ENCODE measurements at places on chromosomes 7 and 10.
A peak's percentile ranks its signal among the peaks of the same experiment; 100 is the strongest.

GRCh38 chr10:29649561-29650551, 15.1 kb upstream of the SVIL start:
- DNase-seq: no peak

DNA sequence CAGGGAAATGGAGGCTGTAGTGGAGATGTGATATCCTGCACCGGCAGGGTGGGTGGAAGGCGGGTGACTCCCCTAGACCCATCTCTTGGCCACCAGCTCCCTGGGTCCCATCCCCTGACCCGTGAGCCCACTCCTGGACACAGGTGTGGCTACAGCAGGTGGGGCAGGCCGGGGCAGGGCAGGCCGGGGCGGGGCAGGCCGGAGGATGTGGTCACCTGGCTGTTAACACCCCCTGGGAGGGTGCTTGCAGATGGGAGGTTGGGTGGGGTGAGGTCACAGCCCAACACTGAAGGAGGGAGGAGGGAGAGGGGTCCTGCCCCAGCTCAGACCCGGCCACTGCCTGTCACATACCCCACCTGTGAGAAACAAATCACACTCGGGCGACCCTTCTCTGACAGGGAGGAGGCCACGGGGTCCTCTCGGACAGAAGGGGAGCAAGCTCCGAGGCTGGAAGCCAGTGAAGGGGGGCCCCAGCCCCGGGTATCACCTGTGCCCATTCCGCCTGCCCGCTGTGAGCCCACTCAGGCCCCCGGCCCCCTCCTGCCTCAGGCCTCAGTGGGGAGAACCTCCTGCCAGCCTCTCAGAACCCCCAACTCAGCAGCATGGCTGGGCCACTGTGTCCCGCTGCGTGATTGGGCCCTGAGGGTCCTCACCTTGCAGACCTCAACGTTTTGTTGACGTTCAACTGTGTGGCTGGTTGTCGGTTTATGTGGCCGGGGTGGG, 74.0 kb downstream of the MICALL2 start:
- no peak for DNase-seq

- DNase-seq: no peak
Observed at GRCh38 chr10:9023206-9023605, 968.7 kb downstream of the GATA3 start.

DNA sequence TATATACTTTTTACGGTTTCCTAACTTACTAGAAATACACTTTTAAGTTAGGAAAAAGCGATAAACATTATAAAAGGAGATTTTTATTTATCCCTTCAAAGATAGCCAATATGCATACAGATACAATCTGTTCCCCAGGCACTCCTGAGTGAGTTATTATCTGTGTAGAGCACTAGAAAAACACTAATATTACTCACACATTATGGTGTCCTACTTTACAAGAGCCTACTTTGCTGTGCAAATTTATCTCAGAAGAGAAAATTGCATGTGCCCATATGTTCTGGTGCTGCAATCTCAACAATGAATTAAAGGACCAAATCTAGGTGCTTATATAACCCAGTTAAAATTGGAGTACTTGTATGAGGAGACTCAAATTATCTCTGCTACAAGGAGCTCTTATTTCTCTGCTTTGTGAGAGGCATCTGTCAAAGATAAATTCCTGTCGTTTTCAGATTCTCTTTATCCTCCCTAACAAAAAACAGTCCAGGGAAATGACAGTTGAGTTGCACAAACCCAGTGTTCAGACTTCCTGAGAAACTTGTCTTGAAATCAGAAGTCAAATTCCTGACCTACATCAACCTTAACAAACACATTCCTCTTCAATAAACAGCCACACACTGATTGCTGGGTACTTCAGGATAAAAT, 28.9 kb downstream of the CPA1 start:
- no peak for DNase-seq

DNA sequence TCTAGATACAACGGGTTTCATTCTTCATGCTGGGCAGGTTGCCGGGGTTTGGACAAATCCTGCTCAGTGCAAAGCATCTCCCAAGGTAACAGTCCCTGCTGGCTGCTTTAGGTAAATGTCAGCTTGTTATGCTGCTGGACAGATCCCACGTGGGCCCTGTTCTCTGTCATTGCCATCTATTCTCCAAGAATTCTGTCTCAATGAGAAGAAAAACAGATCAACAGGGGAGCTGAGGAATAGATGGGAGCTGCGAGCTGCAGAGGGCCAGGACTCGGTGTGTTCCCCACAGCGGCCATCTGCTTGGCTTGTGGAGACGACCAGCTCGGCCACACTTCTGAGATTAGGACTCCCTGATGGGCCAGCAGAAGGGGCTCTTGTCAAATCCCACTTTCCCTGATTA, 235.2 kb downstream of the DPP6 start:
- DNase-seq: no peak

DNA sequence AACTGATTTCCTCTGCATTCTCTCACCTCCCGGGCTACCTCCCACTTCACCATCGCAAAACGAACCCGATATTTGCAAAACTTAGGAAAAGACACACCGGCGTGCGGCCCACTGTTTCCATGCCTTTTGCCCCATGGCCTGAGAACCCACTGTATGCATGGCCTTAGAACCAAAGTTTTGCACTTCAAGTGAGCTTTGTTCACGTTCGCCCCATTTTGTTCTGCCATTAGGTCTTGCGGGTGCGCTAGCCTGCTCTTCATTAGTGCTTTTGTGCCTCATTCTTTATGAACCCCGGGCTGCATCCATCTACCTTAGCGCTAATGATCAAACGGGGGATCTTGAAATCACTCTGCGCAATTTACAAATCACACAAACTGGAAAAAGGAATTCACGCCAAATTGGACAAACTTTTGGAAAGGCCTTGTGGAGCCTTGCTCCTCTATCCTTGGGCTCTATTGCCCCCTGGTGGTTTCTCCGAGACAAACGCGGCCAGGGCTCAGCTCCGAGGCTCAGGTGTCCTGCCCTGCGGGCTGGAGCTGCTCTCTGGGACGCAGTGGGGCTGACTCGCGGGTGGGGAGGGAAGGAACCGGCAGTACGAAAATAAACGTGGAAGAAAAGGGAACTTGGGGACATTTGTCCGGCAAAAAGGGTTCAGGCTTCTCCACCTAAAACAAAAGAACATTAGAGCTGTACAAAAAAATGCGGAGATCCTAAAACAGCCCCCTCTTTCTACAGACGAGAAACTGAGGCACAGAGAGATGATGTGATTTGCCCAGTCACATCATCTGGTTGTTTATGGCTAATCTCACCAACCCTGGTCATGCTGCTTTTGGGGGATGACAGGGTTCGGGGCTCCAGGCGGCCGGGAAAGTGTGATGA, 300.4 kb upstream of the NFE2L3 start:
- DNase-seq: peak; percentile 65

DNA sequence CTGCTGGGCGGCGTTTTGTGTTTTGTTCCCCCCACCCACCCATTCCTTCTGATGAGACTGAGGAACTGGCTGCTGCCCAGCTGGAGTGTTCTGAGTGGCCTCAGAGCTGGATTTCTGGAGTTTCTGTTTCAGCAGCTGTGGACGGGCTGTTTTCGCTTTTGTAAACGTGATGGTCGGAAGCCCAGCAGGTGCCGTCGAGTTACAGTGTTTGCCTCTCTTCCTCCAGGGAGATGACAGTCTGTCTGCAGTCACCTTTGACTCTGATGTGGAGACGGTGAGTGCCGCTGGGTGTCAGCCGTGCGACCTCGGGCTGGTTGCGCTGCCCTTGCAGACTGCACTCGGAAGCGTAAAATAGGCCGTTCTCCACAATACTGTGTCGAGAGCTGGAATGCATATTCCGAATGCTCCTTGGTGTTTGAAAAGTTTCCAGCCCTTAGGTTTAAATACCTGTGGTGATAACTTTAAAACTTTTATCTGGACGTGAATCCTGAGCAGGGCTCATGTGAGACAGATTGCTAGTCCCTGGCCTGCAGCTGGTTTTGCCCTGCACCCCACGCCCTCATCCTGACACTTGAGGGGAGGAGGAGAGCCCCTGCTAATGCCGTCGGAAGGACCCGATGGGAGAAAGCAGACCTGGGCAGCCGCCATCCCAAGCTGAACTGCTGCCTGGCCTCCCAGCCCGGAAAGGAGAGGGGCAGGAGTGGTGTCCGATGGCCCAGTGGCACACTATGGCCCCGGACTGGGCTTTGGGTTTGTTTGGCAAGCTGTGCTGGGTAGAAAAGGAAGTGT, 8.3 kb downstream of the IQCE start:
- DNase-seq: no peak

DNA sequence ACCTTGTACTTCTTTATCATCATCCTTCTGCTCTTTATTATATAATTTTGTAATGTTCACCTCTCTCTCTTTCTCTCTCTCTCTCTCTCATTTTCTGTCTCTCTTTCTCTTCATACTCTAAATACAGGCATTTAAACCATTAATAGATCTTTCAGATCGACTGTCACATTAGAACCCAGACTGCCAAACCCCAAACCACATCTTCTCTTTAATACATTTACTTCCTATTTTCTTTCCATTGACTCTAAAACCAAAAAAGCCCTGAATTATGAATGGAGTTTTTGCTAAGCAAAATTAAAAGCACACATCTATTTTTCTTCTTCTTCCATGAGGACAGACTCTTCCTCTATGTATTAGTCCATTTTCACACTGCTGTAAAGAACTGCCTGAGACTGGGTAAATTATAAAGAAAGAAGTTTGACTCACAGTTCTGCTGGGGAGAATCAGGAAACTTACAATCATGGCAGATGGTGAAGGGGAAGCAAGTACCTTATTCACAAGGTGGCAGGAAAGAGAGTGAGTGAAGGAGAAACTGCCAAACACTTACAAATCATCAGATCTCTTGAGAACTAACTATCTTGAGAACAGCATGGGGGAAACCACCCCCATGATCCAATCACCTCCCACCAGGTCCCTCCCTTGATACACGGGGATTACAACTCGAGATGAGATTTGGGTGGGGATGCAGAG, 272.7 kb upstream of the MGMT start:
- no peak for DNase-seq

GRCh38 chr10:92381543-92381954, 90.6 kb downstream of the MARCHF5 start:
- DNase-seq: peak; percentile 6

GRCh38 chr7:10779465-10780399, 193.9 kb upstream of the PHF14 start:
- DNase-seq: no peak

DNA sequence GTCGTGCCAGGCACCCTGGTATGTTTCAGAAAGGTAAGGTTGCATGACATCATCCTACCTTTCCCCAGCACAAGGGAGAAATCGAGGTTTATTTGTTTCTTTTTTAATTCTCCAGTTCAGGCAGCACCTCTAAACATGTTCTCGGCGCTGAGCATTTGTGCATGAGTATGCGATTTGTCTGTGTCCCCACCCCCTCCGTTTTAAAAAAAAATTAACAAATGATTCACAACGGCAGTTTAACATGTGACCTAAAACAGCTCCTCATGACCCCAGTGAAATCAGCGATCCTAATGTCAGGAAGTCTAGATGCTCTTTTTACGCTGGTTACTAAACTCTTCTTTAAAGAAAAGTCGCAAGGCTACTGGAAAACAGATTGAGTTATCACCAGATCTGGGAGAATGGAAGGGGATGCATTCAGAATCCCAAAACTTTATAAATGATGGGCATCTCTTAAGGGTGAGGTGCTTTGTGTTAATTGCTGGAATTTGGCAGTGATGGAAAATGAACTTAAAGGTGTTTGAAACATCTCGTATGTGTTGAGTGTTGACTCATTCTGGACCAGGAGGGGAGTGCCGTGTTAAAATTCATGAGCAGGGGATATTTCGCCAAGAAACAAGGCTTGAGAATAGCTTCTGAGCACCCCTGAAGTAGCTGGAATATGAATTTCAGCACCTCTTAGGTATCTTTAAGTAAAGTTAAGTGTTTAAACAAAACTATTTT, 106.8 kb upstream of the PDCD4 start:
- peak; percentile 34 for DNase-seq

DNA sequence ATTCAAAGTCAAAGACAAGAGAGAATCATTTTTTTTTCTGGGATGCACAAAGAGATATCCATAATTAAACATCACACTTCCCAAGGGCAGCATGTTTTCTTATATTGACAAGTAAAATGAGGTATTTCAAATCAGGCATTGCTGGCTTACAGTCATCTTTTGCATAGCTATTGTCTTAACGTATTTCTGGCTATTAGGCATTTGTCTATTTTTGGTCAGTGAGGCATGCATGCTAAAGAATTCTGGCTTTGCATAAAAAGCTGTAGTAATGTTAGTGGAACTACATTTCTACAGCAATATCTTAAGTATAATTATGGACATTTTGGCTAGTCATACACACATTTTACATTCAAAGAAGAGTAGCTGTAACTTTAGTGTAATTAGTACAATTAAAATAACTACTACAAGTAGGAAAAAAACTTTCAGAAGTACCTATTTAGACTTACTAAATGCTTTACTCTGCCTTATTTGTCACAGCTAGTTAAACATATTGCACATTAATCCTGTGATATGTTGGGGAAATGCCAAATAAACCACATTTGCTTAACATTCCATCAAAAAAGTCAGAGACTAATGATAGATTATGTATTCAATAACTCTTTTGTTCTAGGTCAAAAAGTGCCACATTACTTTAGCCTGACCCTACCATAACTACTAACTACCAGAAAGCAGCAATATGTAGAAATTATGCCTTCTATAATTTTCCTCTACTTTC, 76.4 kb downstream of the RELN start:
- DNase-seq: no peak

- peak; percentile 65 for DNase-seq
Observed at GRCh38 chr7:105279688-105280007, 109.1 kb downstream of the SRPK2 start.

DNA sequence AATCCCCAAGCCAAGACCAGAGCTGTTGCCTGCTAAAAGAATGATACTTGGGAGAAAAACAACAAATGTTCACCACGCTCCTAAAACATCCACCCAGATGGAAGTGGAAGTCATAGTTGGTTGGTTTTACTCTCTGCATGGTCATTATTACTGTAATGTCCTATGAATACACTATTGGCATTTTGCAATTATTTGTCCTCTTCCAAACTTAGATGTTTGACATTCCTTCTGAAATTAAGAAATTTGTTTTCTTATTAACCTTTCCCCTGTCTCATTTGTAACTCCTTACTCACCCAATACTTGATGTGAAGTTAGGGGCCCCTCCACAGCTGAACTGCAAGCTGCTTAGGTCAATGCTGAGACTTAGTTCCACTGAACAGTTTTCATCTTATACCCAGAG, 383.3 kb downstream of the INHBA start:
- DNase-seq: no peak

- peak; percentile 20 for DNase-seq
Observed at GRCh38 chr7:158695726-158696452, 8.7 kb downstream of the NCAPG2 start.

DNA sequence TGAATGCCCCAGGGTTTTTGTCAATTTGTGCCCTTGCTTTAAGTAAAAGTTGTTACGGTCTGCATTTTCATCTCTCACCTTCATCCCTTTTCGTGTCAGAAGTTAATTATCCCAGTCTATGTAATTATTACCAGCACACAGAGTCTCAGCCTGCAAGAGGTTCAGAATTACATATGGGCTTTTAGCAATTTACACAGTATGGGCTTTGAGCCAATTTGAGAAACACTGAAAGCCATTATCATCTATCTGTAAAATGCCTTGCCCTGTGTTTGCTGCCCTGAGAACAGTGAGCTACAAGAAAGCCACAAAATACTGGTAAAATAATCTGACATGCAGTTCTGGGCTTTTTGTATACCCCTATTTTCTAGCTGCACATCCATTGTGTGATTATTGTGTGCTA, 125.6 kb upstream of the STEAP4 start:
- DNase-seq: peak; percentile 51

GRCh38 chr10:19699299-19699698, 116.9 kb upstream of the PLXDC2 start:
- DNase-seq: no peak

Data from COLO829 (cell line).